ENCODE measurements at places on chromosomes 5 and 9.

DNA sequence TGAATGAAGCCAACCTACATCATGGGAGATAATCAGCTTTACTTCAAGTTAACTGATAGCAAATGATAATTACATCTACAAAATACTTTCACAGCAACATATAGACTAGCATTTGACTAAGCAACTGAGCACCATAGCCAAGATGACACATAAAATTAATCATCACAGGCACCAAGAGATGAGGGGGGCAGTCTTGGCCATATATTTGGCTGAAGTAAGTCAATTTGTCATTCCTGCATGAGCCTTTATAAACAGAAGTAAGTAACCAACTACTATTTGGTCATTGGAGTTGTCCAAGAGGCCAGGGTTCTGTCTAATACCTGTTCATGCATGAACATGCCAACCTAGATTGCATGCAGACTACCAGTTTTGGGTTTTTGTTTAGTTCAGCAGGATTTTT is 53.6 kb downstream of the PDCD1LG2 start:
- no peak for DNase-seq

DNA sequence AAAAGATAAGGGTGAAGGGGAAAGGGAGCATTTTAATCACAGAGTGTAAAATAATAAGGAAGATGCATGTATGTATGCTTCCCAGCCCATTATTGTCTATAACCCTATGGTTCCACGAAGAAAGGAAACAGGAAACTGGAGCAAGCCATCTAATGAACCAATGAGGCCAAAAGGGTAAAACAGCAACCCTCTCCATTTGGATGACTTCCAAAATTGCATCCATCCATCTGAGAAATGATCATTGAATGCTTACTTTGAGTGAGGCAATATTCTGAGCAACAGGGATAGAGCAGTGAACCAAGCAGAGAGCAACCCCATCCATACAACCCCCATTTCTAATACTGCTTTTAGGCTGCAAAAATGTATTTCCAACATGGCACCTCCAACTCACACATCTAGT is 46.9 kb downstream of the ARL15 start:
- no peak for DNase-seq

GRCh38 chr9:91398926-91399325 is 24.7 kb downstream of the NFIL3 start:
- no peak for DNase-seq

DNA sequence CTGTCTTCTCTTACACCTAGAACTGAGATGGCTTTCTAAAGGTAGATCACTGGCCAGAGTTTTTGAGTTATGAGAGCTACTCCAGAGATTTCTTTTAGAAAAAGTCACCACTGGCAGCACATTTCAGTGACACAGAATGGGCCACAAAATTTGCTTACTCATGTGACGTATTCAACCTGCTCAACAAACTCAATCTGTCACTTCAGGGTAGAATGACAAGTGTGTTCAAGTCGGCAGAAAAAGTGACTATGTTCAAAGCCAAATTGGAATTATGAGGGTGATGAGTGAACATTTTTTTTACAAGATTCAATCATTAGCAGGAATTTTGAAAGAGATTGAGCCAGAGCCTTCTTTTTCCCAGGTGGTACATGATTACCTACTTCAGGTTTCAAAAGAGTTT is 46.5 kb downstream of the TAF11L14 start:
- DNase-seq = no peak

GRCh38 chr9:135641745-135642144 is 2.4 kb upstream of the GLT6D1 start:
- no peak for DNase-seq

DNA sequence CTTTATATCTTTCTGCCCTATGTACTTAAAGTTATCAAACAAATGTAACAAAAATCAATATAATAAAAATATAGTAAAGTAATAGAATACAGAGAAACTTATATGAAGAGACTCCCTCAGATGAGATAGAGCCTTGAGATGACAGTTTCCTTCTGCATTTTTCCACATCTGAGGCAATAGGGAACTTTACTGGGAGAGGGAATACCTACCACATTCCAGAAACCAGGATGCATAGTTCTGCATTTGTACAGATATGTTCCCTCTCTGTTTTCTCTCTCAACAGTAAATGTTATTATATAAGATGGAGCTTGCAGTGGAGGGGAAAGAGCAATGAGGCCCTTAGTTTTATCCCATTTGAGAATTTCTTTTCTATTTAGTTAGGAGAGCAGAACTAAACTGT is 109.6 kb upstream of the KCNN2 start:
- no peak for DNase-seq

DNA sequence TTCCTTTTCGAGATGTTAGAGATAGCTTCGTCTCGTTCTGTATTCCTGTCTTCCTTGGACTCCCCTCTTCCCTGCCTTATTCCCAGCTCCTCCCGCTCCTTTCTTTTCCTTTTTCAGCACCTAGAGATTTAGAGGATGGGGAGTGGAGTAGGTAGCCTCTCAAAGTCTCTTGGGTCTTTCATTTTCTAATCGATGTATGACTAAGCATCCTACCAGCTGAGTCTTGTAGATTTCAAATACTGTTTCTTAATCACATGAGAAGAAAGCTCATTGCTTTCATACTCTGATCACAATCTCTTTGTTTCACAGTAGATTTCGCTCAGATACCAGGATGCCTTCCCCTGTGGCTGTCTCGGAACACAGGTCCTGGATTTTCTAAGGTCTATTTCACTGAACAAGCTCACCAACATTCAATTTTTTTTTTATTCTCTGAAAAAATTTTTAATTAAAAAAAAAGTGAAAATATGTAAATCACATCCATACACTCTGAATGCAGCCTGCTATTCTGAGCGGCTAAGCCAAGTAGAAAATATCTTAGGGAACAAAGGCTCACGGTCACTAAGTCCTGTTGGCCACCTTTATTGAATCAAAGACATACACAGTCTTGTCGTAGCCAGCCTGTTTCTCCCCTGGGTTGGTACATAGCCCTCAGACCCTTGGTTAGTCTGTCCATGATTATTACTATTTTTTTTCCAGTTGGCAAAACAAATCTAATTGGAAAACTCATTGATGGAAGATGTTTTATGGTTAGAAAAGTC is 413.8 kb downstream of the KDM4C start:
- DNase-seq = no peak

Measured in CD4-positive, alpha-beta T cell treated with Interleukin-15 for 4 hours (primary cell).